CD4-positive, alpha-beta T cell treated with Interleukin-17A for 4 hours (primary cell): ENCODE measurements at places on chromosomes 12 and 14.
A peak's percentile ranks its signal among the peaks of the same experiment; 100 is the strongest.

DNA sequence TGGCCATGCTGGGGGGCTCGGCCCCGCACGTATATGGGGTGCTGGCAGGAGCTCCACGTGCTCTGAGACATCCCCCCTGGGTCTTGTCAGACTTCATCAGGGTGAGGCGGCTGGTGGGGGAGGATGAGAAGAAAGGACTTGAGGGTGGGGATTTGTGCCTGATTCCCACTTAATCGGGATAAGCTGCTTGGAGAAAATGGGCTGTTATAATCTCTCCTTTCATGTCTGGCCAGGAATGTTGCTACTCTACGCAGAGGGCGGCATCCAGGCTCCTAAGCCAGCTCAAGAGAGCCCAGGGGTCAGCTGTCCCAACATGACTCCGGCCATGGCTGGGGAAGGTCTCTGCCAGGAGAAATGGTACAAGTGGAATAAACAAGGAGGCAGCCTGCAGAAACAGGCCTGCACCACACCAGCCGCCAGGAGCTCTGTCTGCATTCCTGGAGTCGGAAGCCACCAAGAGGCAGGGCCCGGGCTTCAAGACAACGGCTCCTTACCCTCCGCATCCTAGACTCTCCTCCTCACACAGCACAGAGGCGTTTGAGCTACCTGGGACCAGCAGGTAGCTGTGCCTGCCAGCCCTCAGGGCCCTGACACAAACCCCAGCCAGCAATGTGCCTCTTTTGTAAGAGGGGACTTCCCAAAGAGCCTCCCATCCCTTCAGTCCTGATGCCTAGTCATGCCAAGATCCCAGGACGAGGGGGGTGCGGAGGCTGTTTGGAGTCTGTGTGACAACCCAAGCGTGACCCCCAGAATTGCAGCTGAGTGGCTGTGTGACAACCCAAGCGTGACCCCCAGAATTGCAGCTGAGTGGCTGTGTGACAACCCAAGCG lies 195.8 kb upstream of the DIO3 start:
- no peak for DNase-seq

DNA sequence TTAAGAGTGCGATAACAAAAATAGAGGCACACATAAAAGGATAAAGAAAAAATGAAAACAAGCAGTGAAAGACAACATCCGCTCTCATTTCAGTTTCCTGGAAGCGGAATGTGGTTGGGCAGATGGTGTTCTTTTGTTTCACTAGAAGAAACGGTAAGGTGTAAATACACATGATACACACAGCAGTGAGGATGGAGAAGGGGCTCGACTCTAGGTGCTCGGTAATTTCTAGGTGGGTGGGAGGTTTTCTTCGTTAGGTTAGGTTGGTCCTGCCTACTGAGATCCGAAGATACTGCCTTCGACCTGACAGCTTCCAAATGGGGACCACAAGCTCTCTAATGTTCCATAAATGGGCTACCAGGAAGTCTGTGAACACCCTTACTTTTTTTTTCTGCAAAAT lies 1082.5 kb downstream of the BCL11B start:
- peak; percentile 66 for DNase-seq

DNA sequence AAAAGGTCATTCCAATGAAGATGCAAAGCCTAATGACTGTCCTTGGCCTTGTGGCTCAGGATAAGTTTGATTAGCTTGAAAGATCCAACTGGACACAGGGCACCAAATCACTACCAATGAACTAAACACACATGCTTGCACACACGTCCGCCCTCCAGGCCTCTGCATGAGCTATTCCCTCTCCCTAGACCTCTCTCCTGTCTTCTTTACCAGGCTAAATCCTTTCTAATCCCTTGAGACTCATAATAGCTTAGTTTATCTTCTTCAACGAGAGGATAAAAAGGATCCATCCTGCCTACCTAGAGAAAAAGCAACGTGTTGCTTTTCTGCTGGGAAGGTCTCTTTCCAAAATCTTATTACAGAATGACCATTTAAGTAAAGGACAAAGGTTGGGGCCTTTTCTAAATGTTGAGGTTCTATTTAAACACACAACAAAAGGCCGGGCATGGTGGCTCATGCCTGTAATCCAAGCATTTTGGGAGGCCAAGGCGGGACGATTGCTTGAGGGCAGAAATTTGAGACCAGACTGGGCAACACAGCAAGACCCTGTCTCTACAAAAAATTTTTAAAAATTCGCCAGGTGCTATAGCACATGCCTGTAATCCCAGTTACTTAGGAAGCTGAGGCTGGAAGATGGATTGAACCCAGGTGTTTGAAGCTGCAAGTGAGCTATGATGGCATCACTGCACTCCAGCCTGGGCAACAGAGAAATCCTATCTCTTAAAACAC lies 22.4 kb downstream of the PXN start:
- DNase-seq, result no peak

GRCh38 chr12:123140676-123141614 lies 9.9 kb downstream of the PITPNM2 start:
- no peak for DNase-seq

DNA sequence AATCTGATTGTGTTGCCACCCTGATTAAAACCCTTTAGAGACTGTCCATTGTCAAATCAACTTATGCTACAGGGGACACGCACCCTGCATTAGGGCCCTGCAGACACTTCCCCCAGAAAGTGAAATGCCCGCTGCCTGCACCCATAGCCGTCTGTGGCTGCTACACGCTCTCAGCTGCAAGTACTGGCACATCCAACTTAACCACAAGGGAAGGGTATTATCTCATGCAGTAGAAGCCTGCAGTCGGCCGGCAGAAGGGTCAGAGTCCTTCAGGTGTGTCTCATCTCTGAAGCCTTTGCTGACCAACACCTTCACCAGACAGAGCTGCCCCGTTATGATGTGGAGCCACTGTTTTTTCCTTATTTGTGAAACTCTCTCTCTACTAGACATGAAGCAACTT lies 20.8 kb downstream of the CFAP251 start:
- no peak for DNase-seq
